ENCODE measurements at places on chromosomes 7 and 10.

GRCh38 chr7:149686011-149686410 lies 87.4 kb downstream of the ZNF467 start:
- DNase-seq: no peak

GRCh38 chr7:33794959-33795358 lies 110.4 kb upstream of the BMPER start:
- DNase-seq: no peak

DNA sequence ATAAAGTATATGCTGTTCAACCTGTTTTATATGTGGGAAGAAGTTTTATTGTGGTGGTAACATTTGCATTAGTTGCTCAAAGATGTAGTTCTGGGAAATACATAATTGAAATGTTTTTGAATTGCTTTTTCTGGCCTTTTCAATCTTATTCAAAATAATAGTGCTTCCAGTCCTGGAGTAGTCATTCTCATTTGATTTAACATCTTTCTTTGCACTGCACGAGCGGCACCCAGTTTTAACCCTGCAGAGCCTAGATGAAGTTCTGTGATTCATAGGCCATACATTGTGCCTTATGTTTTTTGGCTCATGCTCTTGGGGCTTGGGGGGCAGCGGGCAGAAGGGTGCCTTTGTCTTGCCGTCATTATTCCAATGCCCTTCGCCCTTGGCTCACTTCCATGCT lies 9.9 kb downstream of the ARID5B start:
- DNase-seq: no peak

DNA sequence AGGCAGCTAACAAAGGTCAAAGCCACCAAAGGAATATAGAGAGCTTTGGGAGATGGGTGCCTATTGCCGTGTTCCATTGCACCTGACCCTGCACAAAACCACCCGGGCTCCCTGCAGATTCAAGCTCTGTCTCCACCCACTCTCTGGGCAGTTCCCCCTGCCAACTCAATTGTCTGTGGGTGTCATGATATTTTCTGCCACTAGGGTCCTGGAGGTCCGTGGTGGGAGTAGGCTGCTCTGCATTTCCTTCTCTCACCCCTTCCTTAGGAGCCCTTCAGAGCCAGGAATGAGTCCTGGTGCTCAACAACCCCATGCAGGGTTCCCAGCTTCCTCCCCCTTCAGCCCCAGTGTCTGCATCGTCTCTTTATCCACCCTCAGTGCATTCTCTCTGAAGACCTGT lies 34.1 kb downstream of the PNLIPRP2 start:
- no peak for DNase-seq
